Calu3 (cell line): ENCODE measurements at places on chromosomes 1 and 21. TPM values are rescaled to one million over a fixed set of nuclear protein-coding genes. Genes with fewer than 3 reads are reported as not detected.

The DCDC2B gene
- not detected in 2 replicates for total RNA-seq

The C8A gene
- not detected in 2 replicates for total RNA-seq

The C1orf53 gene
- total RNA-seq = 11.2 and 14.2 TPM in 2 replicates

The CLSTN1 gene
- 93.2 and 99.3 TPM in 2 replicates for total RNA-seq

The GPR25 gene
- total RNA-seq = not detected in 2 replicates

DNA sequence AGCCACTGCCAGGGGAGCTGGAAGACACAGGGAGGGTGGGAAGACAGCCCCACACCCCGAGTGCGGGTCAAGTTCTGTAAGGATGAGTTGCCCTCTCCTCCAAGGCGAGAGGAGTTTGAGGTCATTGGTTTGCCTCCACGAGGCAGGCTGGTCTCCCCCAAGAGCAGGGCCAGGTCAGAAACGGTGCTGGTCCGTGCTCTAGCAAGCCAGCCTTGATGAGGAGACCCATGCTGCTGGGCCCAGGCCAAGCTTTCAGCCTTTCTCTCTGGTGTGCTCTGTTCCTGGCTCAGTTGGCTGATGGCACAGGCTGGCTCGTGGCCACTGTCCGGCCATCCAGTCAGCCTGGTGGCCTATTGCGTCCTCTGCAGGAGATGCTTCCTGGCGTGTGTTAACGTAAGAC, 12.0 kb upstream of the PCBP3 start:
- no peak for DNase-seq

DNA sequence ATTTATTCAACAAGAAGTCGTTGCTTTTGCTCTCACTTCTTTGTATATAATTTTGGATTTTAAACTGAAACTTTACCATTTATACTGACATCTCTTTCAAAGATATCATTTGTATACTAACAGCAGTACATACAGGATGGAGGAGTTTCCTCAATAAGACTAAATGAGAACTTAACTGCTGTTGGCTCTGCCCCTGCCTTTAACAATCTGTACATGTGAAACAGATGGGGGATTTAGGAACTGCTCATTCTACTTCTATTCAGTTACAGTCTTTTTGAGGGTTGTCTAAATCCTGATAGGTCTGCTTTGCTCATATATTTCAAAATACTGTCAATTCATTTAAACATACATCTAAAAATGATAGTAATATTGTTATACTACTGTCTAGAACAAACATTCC, 663.2 kb downstream of the ADGRL2 start:
- DNase-seq = no peak

DNA sequence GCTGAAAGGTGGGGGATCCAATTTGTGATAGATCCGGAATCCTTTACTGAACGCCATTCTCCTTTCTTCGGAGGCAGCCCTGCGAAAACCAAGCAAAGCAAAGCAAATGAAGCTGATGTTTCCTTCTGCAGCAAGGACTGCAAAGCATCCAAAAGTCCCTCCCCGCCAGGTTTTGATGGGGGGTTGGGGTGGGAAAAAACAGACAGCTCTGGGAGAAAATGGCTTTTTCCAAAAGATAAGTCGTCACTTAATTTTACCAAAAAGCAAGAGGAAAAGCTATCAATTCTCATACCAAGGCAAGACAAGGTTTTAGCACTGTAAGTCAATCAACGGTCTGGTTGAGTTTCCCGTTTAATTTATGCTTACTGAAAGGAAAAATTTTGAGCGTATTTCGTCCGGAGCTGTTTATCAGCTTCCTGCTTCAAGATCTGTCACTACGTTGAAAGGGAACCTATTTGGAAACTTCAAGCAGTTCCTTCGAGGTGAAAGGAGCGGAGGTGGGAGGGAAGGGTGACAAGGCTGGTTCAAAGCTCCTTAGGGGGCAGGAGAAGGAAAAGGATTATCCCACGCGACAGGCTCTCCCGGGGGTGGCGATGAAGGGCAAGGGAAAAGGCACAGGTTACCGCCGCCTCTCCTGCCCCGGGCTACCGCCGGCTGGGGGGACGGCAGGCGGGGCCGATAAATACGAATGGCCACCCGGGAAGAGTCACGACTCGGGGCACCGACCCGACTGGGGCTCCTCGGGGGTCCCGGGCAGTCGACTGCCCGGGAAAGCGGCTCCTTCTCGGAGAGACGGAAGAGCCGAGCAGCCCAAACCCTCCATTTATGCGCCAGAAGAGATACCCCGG, 750 bp downstream of the SYNJ1 start:
- peak; percentile 10 for DNase-seq

DNA sequence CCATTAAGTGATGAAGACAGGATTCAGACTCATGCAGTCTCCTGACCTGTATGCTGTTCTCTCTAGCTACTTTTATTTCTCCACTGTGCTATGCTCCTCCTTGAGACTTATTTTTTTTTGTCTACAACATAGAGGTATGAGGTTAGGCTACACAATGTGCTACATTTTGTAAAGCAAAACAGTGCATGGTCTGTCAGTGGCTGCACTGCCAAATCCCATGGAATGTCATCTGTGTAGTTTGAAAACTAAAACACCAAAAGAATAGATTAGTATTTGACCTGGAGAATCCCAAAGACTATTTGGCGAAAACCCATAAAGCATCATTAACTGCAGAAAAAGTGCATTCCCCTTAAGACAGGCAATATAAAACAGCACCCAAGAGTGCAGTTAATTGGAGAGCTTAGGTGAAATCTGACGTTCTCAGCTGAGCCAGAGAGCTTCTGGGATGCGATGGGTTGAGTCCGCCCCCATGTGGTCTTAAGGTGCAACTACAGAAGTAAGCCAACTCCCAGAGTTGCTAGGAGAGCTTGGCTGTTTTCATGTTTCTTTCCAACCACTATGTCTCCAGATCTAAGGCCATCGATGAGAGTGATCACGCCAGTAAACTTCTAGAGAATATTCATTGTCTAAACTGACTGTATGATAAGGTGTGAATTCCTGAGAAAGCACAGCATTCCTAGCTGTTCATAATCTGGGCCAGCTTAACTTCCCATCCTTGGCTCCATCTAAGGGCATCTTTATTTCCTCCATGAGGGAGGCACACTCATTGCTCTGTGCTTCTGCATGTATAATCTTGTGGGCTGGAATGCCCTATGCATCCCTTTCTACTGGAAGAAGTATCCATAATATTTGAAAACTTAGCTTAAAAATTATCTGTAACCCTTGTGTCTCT, 20.7 kb upstream of the CYP2J2 start:
- peak; percentile 67 for DNase-seq

GRCh38 chr1:27602462-27603308, 1.3 kb downstream of the AHDC1 start:
- peak; percentile 29 for DNase-seq

DNA sequence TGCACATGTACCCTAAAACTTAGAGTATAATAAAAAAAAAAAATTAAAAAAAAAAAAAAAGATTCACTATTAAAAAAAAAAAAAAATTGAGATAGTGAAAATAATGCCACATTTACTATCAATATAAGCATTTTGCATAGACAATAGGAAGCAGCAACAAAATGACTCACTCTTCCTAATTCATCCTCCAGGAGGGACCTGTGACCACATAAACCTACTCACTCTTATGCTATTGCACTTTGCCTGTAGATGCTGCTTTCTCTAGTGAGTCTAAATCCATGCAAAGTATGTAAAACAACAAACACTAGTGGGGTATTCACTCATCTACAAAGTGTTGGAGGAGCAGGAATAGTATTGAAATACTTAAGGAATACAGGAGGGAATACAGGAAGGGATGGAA, 2.9 kb downstream of the OR10J5 start:
- DNase-seq = no peak

GRCh38 chr1:175385316-175385715, 192.7 kb upstream of the KIAA0040 start:
- no peak for DNase-seq

DNA sequence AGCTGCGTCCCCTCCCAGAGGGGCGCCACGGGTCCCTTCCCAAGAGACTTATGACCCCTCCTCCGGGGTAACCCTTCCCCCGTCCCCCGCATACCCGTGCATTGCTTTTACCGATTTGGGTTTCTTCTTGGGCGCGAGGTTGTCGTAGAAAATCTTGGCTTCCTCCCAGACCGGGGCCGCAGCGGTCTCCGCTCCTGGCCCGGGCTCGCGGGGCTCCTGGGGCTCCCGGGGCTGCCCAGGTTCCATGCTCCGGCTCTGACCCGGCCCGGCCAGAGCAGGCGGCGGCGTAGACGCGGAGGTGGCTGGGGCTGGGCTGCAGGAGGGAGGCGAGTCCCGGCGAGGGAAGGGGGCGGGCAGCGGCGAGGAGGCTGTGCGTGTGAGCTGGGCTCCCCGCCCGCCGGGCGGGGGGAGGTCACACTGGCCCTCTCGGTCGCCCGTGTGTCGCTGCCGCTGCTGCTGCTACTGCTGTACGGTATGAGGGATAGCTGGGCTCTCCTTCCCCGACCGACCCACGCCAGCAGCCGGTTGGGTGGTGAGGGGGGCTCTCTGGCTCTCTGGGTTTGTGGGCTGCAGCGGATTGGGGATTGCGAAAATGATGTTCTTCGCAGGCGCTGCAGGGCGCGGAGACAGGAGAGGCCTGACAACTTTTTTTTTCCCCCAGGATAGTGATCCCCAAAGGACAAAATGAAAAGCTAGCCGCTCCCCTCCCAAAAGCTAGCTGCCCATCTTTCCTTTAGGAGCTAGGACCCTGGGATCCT, at the start of gene NT5C1A:
Gene NT5C1A (minus strand): TSS at position 315 of the 758 bp plus-strand sequence. CDS start 69 bp downstream, at position 246.
- DNase-seq = peak; percentile 19

- DNase-seq = no peak
Measured at GRCh38 chr21:34018910-34019309, 54.5 kb upstream of the MRPS6 start.

DNA sequence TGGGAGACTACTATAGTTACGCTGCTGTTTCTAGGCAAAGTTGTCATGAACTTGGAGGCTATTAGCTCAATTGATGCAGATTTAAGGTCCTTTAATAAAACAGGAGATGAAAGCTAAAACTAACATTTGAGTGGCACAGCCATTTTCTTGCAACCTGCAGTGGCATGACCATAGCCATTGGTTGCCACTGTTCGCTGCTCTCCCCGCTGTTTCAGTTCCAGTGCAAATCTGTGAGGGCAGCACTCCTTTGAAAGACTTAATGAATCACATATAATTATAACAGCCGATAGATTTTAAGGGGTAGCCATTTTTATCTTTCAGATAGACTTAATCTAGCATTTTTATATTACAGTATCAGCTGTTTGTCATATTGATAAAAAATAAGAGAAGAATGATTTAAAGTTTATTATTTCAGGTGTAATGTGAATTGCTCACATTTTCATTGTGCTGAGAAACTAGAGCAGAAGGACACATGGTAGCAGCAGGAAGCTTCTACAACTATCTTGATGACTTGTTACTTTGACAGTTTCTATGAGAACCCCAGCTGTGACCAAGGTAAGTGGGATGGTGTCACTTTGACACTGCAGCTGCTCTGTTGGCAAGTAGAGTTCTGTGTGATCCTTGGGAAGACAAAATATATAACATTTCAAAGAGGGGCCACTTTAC, 203.7 kb downstream of the PLA2G4A start:
- DNase-seq = no peak

DNA sequence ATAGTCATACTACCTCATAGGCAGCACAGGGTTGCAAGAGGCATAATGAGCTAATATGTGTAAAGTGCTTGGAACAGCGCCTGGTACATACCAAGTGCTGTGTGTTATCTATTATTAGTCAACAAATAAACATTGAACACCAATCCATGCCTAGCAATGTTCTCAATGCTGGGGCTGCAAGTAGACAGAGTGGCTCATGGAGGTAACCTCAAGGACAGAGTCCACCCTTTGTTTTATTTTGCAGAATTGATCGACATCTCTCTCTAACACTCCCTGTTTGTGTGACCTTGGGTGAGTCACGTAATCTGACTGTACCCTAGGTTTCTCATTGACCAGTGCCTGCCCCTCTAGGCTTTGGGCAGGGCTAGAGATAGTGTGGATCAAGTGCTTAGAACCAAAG, 164.0 kb upstream of the KLHDC7A start:
- peak; percentile 25 for DNase-seq

DNA sequence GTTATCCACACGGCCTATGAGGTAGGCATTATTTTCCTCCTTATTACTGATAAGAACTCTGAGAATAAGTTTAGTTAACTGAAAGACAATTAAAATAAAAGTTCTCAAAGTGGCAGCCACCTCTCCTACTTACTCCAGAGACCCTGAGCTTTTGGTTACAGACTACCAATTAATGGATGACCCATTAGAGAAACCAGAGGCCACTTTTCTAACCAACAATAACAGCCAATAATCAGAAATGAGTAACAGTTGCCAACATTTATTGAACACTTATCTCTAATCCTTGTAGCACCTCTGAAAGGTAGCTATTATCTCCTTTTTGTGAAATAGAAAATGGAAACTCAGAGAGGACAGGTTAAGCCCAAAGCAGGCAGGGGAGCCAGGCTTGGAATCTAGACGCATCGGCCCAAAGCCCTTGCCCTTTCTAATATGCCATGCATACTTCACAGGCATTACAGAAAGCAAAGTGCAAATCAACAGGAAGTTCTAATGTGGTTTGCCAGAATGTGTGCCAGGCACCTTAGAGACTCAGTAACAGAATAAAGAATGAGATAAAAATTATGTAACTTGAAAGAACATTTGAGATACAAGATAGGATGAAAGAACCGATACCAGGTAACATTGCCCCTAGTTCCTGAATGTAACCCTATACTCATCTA, 50.0 kb downstream of the BEND5 start:
- DNase-seq = no peak

DNA sequence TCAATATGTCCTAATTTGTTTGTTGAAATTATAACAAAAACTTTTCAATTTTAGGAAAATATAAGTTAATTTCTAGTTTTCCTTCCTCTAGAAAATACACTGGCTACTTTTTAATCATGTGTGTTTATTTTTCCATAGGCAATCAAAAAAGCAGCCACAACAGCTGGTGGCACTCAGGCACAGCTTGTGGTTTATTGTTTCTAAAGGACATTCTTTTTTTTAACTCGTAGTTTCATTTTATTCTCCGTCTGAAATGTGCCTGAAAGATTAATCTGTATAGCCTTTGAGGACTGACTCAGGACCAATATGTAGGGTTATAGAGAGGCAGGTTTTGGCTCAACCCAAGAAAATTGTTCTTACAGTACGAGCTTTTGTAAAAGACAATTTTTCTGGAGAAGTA, 20.7 kb upstream of the STX12 start:
- DNase-seq = no peak

GRCh38 chr1:54681358-54681757, 34.3 kb upstream of the TTC4 start:
- DNase-seq = no peak

GRCh38 chr1:236870721-236871120, 75.6 kb downstream of the MTR start:
- no peak for DNase-seq
